Uterus (tissue), 4 donors: ENCODE measurements at places on chromosomes 7 and 10. TPM values are rescaled to one million over a fixed set of nuclear protein-coding genes. Genes with fewer than 3 reads are reported as not detected.

ZNF736 gene
- total RNA-seq = 21.7 TPM

AMZ1 gene
- total RNA-seq = 0.35 TPM

ADAP1 gene
- total RNA-seq = 16.5 TPM

INMT gene
- 29.2 TPM for total RNA-seq

CARD11 gene
- not detected for total RNA-seq

CAV1 gene
- 268 TPM for total RNA-seq

ADRB1 gene
- not detected for total RNA-seq

DPP6 gene
- total RNA-seq = 4.1 TPM

CH25H gene
- not detected for total RNA-seq

SEMA3A gene
- 7.8 TPM for total RNA-seq

WNT8B gene
- total RNA-seq = not detected

HOXA7 gene
- total RNA-seq = 0.26 TPM

CYP3A5 gene
- 17.3 TPM for total RNA-seq

UFSP1 gene
- 4.8 TPM for total RNA-seq

LDB3 gene
- total RNA-seq = 2.6 TPM

TBX20 gene
- total RNA-seq = not detected

HMX3 gene
- not detected for total RNA-seq

FEZF1 gene
- total RNA-seq = not detected

PTPN20 gene
- 4.4 TPM for total RNA-seq

MMD2 gene
- not detected for total RNA-seq

HTR5A gene
- total RNA-seq = not detected

BEND7 gene
- 16.8 TPM for total RNA-seq

PDE6C gene
- total RNA-seq = not detected

FAS gene
- 51.2 TPM for total RNA-seq

FAM25G gene
- not detected for total RNA-seq

ADAM22 gene
- 19.8 TPM for total RNA-seq

NPY4R gene
- total RNA-seq = not detected

SERPINE1 gene
- total RNA-seq = 9.1 TPM

CAMK1D gene
- total RNA-seq = 48.4 TPM

RSPH10B2 gene
- 1.0 TPM for total RNA-seq

TMEM229A gene
- total RNA-seq = not detected

COX19 gene
- 2.6 TPM for total RNA-seq

TMEM248 gene
- total RNA-seq = 113 TPM

SUN1 gene
- total RNA-seq = 139 TPM

GPC2 gene
- 4.5 TPM for total RNA-seq

NEUROG3 gene
- not detected for total RNA-seq

ZNF282 gene
- 3.2 TPM for total RNA-seq

WEE2 gene
- total RNA-seq = not detected
